ENCODE measurements at places on chromosomes 7 and 10. TPM values are rescaled to one million over a fixed set of nuclear protein-coding genes. Genes with fewer than 3 reads are reported as not detected.
A peak's percentile ranks its signal among the peaks of the same experiment; 100 is the strongest.

The PPP1R3C gene
- total RNA-seq: not detected

The OR13A1 gene
- total RNA-seq: not detected

GRCh38 chr10:124661660-124662180 is 82.5 kb downstream of the FAM53B start:
- H3K4me1 ChIP-seq: peaks cover 51% of the 10 kb centered on the region
- DNase-seq: no peak
- no peaks in the 10 kb centered on the region for H3K27me3 ChIP-seq
- H3K4me3 ChIP-seq: no peak overlapping the region
- H3K27ac ChIP-seq: no peak overlapping the region
- no peaks in the 10 kb centered on the region for H3K36me3 ChIP-seq

- no peaks in the 10 kb centered on the region for H3K27me3 ChIP-seq
- H3K36me3 ChIP-seq: no peaks in the 10 kb centered on the region
- DNase-seq: no peak
- no peaks in the 10 kb centered on the region for H3K4me1 ChIP-seq
- H3K4me3 ChIP-seq: no peak overlapping the region
Observed at GRCh38 chr7:46320956-46321355, 399.9 kb upstream of the IGFBP3 start.

DNA sequence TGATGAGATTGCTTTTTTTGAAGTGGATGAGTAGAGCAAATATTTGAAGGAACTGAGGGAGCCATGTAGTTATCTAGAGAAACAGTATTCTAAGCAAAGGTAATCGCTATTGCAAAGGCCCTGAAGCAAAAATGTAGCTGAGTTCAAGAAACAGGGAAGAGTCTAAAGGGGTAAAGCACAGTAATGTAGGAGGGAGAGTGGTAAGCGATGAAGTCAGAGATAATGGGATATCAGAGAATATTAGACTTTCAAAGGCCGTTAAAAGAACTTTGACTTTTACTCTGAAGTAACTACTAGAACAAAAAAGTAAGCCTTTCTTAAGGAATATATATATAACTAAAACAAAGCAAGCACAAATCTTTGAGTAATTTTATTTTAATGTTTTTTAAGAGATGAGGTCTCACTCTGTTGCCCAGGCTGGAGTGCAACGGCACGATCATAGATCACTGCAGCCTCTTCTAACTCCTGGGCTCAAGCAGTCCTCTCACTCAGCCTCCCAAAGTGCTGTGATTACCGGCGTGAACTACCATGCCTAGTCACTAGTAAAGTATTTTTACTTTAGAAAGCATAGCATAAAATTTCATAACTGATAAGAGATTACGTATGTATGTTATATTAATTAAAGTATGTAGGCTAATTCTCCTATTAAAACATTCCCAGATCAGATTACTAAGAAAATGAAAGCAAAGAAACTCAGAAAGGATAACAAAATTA is 61.7 kb upstream of the OIT3 start:
- no peak overlapping the region for H3K4me3 ChIP-seq
- no peaks in the 10 kb centered on the region for H3K27me3 ChIP-seq
- no peak overlapping the region for H3K27ac ChIP-seq
- peaks cover 6% of the 10 kb centered on the region for H3K4me1 ChIP-seq

DNA sequence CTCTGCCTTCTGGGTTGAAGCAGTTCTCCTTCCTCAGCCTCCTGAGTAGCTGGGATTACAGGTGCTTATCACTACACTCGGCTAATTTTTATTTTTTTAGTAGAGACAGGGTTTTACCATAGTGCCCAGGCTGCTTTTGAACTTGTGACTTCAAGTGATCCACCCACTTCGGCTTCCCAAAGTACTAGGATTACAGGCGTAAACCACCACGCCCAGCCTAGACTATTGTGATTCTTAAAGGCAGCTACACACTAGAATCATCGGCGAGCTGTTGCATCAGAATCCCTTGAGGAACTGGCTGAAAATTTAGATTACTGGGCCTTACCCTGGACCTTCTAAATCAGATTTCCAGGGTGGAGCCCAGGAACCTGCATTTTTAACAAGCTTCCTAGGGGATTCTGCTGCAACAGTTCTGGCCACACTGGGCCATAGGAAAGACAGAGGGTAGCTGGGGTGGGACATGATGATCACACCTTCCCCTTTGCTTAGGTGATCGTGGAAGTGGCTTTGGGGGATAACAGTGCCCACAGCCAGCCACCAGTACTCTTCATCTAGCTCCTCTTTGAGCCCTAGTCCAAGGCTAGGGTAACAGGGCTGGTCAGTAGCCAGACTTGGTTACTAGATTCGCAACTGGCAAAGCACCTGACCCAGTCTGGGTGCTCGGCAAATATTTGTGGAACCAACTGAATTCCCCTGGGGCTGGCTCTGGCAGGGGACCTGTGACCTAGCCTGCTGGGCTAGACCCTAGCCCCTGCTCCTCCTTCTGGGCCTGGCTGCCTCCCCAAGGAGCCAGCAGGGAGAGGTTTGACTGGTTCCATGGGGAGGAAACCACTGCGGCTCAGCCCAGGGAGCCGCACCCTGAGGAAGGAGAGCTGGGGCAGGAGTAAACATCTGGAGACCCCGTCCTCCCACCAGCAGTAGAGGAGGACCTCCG is 67.1 kb upstream of the DUSP5 start:
- DNase-seq: no peak
- H3K36me3 ChIP-seq: no peaks in the 10 kb centered on the region
- H3K27ac ChIP-seq: peak overlapping the region; percentile 91
- peaks cover 58% of the 10 kb centered on the region for H3K4me1 ChIP-seq
- no peaks in the 10 kb centered on the region for H3K27me3 ChIP-seq

The GRID2IP gene
- total RNA-seq: 0.29 TPM

The MYH16 gene
- total RNA-seq: not detected

The CALHM1 gene
- not detected for total RNA-seq

GRCh38 chr10:25907261-25907660 is 26.8 kb upstream of the MYO3A start:
- DNase-seq: no peak
- H3K4me3 ChIP-seq: no peak overlapping the region
- no peaks in the 10 kb centered on the region for H3K36me3 ChIP-seq
- no peaks in the 10 kb centered on the region for H3K27me3 ChIP-seq
- H3K4me1 ChIP-seq: no peaks in the 10 kb centered on the region

The PALD1 gene
- total RNA-seq: 0.33 TPM

DNA sequence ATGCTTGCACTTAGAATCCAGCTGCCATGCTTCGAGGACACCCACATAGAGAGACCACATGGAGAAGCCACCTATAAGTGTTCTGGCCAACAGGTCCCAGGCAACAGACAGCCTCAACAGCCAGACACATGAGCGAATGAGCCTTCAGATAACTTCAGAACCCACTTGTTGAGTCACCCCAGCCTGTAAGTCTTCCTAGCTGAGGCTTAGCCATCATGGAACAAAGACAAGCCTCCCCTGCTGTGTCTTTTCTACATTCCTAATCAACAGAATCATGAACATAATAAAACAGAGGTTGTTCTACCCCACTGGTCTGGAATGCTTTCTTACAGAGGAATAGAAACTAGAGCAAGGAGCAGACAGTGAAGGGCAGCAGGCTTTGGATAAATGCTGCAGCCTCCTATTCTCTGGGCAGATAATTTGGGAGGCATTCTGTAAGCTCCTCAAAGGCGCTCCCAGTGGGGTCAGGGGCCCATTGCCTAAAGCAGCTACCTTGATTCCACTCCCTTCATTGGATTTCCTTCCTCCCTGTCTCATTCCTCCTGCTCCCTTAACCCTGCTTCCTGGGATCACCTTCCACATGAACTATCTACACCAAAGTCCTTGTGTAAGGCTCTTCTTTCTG is 4.6 kb downstream of the TLL2 start:
- H3K4me1 ChIP-seq: peaks cover 12% of the 10 kb centered on the region
- DNase-seq: no peak
- no peak overlapping the region for H3K4me3 ChIP-seq
- peaks cover 7% of the 10 kb centered on the region for H3K27me3 ChIP-seq

DNA sequence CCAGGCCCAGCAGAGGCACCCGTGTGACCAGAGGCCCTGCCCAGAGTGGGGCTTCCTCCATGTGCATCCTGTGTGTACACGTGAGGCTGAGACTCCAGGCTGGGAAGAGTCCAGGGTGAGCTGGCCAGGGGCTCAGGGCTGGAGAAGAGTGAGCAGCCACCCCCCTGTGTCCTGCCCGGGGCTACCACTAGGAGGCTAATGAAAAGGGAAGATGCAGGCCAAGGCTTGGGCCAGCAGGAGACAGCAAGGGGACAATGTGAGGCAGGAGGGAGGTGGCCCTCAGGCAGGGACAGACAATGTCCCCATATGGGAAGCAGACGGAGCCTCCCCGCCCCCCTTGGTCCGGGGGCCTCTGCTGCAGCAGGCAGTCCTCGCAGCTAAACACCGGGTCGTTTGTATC is 102.0 kb downstream of the HIF1AN start:
- H3K4me3 ChIP-seq: no peak overlapping the region
- peaks cover 51% of the 10 kb centered on the region for H3K27me3 ChIP-seq
- no peaks in the 10 kb centered on the region for H3K36me3 ChIP-seq
- H3K27ac ChIP-seq: no peak overlapping the region
- H3K4me1 ChIP-seq: no peaks in the 10 kb centered on the region

GRCh38 chr7:30464231-30464671 is 14.3 kb downstream of the NOD1 start:
- H3K36me3 ChIP-seq: no peaks in the 10 kb centered on the region
- no peaks in the 10 kb centered on the region for H3K27me3 ChIP-seq
- no peak for DNase-seq
- no peak overlapping the region for H3K27ac ChIP-seq
- H3K4me3 ChIP-seq: no peak overlapping the region
- H3K4me1 ChIP-seq: peaks cover 26% of the 10 kb centered on the region

DNA sequence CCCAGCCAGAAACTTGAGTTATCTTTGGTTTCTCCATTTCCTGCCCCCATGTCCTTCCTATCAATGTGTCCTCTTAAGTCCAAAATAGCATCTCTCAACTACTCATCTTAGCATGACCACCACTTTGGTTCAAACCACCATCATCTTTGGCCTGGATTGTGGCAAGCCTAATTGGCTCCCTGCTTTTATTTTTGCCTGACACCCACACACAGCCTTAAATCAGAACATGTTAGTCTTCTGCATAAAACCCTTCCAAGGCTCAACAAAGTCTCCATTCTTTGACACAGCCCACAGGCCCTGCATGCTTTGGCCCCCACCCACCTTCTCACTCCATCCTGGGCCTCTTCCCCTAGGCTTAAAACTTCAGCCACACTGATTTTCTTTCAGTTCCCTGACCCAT is 2.0 kb upstream of the TSPAN14 start:
- no peak overlapping the region for H3K4me3 ChIP-seq
- H3K4me1 ChIP-seq: peaks cover 32% of the 10 kb centered on the region
- H3K27me3 ChIP-seq: no peaks in the 10 kb centered on the region
- H3K27ac ChIP-seq: no peak overlapping the region

GRCh38 chr7:2164646-2165045 is 68.1 kb downstream of the MAD1L1 start:
- no peaks in the 10 kb centered on the region for H3K27me3 ChIP-seq
- peak overlapping the region; percentile 5 for H3K27ac ChIP-seq
- no peak for DNase-seq
- H3K4me1 ChIP-seq: no peaks in the 10 kb centered on the region

The GDF2 gene
- total RNA-seq: not detected

The ZPBP gene
- total RNA-seq: not detected

The CTAGE6 gene
- 2.8 TPM for total RNA-seq
